Midbrain (tissue), 1 donor: ENCODE measurements at places on chromosomes 3 and 15.

- DNase-seq, result no peak
These were observed 28.5 kb downstream of the CALML4 start for GRCh38 chr15:68176601-68177000.

DNA sequence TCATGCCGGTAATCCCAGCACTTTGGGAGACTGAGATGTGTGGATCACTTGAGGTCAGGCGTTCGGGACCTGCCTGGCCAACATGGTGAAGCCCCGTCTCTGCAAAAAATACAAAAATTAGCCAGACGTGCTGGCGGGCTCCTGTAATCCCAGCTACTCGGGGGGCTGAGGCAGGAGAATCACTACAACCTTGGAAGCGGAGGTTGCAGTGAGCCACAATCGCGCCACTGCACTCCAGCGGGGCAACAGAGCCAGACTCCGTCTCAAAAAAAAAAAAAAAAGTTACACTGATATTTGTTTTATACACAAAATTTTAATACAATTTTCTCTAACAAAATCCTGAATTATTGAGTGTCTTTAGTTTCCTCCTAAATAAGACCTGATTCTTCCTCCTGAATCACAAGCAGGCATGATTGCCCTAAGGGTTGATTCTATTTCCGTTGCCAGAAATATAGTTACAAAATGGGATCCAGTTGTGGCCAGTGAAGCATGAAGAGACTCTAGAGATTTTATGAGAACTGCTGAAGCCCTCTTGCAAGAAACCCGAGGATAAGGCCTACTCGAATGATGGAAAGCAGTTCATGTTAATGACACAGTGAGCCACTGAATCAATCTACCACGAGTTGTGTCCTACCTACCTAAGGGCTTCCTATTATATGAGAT, 9.6 kb upstream of the SMARCC1 start:
- DNase-seq, result no peak

DNA sequence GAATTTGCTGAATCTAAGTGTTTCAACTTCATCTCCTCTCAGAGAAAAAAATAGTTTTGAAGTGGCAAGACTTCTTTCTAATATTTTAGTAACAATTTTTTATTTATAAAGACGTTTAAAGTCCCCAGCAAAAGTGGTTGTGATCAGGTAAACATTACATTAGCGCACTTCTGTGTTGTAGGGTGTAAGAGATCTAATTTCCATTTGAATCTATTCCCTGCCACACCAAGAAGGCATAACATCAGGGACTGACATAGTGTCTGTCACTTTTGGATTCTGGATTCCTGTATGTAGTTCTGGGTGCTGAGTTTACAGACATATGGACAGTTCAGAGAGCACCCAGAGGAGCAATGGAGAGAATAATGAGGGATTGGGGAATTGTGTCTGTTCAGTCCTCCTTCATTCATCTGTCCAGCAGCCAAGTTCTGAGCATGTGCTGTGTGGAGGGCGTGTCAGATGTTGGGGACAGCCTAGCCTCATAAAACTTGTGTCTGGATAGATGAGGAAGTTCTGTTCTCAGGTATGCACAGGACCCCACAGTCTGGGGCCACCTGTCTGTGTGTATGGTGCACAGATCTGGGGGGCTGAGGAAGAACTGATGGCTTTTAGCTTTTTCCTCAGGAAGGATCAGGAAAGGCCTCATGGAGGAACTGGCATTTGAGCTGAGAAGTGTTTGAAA, 65.6 kb downstream of the MAP2K5 start:
- no peak for DNase-seq

DNA sequence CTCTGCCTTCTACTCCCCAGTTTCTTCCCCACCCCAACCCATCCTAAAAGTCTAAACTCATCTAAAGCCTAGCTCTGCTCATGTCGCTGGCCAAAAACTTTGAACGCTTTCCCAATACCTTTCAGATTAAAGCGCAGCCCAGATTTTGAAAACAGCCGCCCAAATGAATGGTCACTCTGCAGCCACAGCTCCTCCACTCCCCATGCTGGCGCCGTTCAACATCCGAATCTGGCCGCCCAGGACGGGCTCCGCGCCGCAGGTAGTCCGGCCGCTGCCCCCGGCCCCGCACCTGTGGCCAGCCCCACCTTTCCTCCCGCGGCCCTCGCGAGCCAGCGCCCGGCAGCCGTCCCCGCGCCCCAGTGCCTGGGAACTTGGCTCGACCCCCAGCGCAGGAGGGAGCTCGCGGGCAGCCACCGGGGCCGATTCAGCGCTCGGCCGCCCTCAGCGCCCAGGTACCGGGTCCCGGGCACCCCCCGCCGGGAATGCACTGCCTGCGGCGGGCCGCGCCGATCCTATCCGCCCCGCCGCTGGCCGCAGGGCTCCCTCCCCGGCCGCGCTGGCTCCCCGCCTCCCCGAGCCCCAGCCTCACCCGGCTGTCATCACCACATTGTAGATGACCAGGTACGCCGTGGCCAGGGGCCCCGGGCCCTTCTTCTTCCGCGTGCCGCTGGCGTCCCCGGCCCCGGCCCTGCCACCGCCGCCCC, 417 bp downstream of the HACD2 start:
- DNase-seq, result peak; percentile 61

DNA sequence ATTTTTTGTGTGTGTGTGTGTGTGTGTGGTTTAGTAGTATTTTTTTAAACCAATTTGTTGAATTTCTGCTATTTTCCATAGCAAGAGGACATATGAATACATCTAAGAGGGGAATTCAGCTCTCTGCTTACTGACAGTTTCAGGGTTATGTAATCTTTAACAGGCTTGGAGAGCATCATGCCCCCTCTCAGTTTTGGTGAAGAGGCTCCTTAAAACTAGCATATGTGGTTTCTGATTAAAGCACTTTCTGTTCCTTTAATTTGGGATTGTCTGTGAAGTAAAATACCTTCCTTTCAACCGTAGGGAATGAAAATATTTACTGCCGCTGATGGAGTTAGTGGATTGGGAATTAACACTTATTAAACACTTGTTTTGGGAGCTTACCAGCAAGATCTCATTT, 19.4 kb upstream of the NFKBIZ start:
- no peak for DNase-seq

DNA sequence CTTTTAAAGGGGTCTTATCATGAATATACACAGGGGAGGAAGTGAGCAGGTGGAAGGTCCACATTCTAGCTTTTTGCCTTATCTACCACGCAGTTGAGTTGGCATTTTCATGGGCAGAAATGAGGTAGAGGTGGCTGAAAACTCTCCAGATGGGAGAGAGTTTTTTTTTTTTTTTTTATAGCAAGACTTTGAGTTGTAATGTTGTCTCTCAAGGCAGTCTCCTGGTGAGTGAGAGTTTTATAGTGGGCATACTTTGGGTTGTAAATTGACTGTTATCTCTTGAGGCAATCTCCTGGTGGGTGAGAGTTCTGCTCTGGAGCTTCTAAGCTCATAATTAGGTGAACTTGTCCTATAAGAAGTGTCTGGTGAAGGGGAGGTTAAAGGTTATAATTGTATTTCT, 191.7 kb upstream of the NAALADL2 start:
- no peak for DNase-seq

GRCh38 chr3:85162905-85163304, 204.1 kb downstream of the CADM2 start:
- DNase-seq, result no peak
